ENCODE measurements at places on chromosomes 2 and 18. TPM values are rescaled to one million over a fixed set of nuclear protein-coding genes. Genes with fewer than 3 reads are reported as not detected.

TMSB10 gene
- 4,885 TPM for total RNA-seq

WNT10A gene
- not detected for total RNA-seq

ALLC gene
- total RNA-seq = not detected

CLEC4F gene
- not detected for total RNA-seq

RALB gene
- total RNA-seq = 45.4 TPM

CHRND gene
- total RNA-seq = not detected

SLC14A1 gene
- 3.8 TPM for total RNA-seq

ACADL gene
- not detected for total RNA-seq

FAHD2B gene
- total RNA-seq = 29.8 TPM

CSRNP3 gene
- total RNA-seq = not detected

PRPF40A gene
- 117 TPM for total RNA-seq

SIX2 gene
- total RNA-seq = not detected

CCDC150 gene
- total RNA-seq = 23.9 TPM

B4GALT6 gene
- total RNA-seq = 1.0 TPM

AMER3 gene
- total RNA-seq = not detected

FBLN7 gene
- total RNA-seq = 0.58 TPM

VIL1 gene
- not detected for total RNA-seq

MC2R gene
- not detected for total RNA-seq

BMP10 gene
- not detected for total RNA-seq

INHBB gene
- not detected for total RNA-seq

MYCN gene
- not detected for total RNA-seq

CHRNG gene
- not detected for total RNA-seq

HSBP1L1 gene
- 1.5 TPM for total RNA-seq

KRTCAP3 gene
- total RNA-seq = 6.6 TPM

LOXHD1 gene
- total RNA-seq = 0.47 TPM

SIGLEC15 gene
- total RNA-seq = not detected

ACMSD gene
- not detected for total RNA-seq

CD226 gene
- 47.6 TPM for total RNA-seq

FNDC4 gene
- total RNA-seq = not detected

GAREM1 gene
- not detected for total RNA-seq

FOXI3 gene
- total RNA-seq = not detected

AFF3 gene
- total RNA-seq = 7.1 TPM

FAM237A gene
- not detected for total RNA-seq

FHOD3 gene
- not detected for total RNA-seq

TMEM182 gene
- total RNA-seq = 4.4 TPM

RNU2-63P gene
- total RNA-seq = 7.0 TPM

CPO gene
- not detected for total RNA-seq

GREB1L gene
- total RNA-seq = not detected

All from activated CD8-positive, alpha-beta T cell treated with anti-CD3 and anti-CD28 coated beads, Interleukin-2, amount 10 ng/mL, durations not matched to agents 7 days and 5 days (primary cell).